DND-41 (cell line): ENCODE measurements at places on chromosomes 5 and 9.

DNA sequence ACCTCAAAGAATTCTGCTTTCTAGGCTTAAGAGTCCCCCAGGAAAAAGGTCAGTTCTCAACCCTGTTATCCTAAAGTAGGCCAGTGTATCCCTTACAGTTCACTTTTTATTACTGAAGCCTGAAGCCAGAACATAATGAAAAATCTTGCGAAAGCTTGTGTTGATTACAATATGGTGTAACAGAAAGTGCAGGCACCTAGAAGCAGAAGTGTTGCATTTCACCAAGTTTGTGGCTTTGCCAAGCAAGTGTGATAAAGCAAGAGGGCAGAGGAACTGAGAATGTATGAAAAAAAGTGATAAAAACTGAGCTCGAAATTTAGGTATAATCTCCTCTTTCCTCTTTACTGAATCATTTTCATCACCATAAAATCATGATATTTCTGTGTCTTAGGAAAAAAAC, 26.2 kb downstream of the AGTPBP1 start:
- no peak for DNase-seq
- H3K27ac ChIP-seq: no peak overlapping the region
- H3K4me3 ChIP-seq: no peak overlapping the region
- H3K4me1 ChIP-seq: no peaks in the 10 kb centered on the region
- H3K36me3 ChIP-seq: no peaks in the 10 kb centered on the region
- H3K27me3 ChIP-seq: no peaks in the 10 kb centered on the region

- no peak for DNase-seq
- no peak overlapping the region for H3K4me3 ChIP-seq
- H3K27ac ChIP-seq: no peak overlapping the region
- no peaks in the 10 kb centered on the region for H3K27me3 ChIP-seq
Observed at GRCh38 chr5:34687269-34688011, 31.3 kb downstream of the RAI14 start.

- no peaks in the 10 kb centered on the region for H3K27me3 ChIP-seq
- DNase-seq: no peak
- peak overlapping the region; percentile 87 for H3K27ac ChIP-seq
- H3K36me3 ChIP-seq: peaks cover 86% of the 10 kb centered on the region
- H3K4me3 ChIP-seq: no peak overlapping the region
- H3K4me1 ChIP-seq: peaks cover 60% of the 10 kb centered on the region
Observed at GRCh38 chr9:129945314-129945713, 97.7 kb downstream of the FNBP1 start.

DNA sequence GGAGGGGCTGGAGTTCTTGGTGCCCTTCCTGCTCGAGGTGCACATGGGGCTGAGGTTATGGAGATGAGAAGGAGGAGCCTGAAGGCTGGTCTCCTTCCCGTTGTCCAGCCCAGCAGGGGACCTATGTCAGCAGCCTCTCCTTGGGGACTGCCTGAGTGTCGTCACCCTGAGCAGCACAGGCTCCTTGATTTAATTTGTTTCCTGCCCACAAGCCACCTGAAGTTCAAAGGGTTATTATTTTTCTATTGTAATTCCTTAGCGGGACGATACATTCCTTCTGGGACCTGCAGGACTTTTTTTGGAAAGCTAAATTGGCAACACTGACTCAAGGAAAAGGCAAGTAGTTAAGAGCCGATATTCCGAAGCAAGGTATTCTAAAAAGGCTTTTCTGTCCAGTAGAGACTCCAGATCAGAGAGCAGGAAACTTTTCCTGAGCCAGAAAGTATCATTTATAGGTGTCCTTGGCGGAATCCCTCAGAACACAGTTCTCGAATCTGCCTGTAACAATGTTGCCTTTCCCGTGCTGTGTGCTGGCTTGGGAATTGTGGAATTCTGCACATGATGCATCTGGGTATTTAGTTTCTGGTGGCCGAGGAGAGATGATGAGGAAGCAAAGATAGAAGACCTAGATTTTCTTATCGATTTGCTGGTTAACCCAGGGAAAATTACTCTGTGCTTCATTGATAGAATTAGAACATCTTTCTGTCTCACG, 55.4 kb downstream of the ARHGAP26 start:
- DNase-seq: no peak
- no peak overlapping the region for H3K4me3 ChIP-seq
- no peaks in the 10 kb centered on the region for H3K36me3 ChIP-seq
- no peak overlapping the region for H3K27ac ChIP-seq
- H3K4me1 ChIP-seq: no peaks in the 10 kb centered on the region

- no peak overlapping the region for H3K27ac ChIP-seq
- H3K4me1 ChIP-seq: no peaks in the 10 kb centered on the region
- H3K36me3 ChIP-seq: no peaks in the 10 kb centered on the region
- no peaks in the 10 kb centered on the region for H3K27me3 ChIP-seq
- no peak overlapping the region for H3K4me3 ChIP-seq
- DNase-seq: no peak
Observed at GRCh38 chr9:115517335-115518075, 399.5 kb upstream of the TNC start.

DNA sequence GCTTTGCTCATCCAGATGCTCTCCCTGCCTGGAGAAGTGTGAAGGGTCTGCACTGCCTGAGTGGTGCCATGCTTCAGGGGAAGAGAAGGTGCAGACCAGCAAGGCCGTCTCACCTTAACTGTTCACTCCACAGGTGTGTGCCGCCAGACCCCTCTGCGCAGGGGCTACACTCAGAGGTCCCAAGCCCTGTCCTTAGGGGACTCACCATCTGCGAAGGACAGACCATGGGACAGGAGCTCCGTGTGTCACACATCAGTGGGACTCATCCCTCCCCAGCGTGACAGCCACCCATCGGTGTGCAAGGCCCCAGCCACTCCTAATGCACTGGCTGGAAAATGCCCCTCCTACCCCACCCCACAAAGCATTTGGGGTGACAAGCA, 142.9 kb downstream of the OLFM1 start:
- no peak overlapping the region for H3K4me3 ChIP-seq
- no peaks in the 10 kb centered on the region for H3K36me3 ChIP-seq
- H3K27me3 ChIP-seq: no peaks in the 10 kb centered on the region
- DNase-seq: no peak

- H3K36me3 ChIP-seq: no peaks in the 10 kb centered on the region
- no peaks in the 10 kb centered on the region for H3K4me1 ChIP-seq
- DNase-seq: no peak
Observed at GRCh38 chr9:89138463-89139390, 39.9 kb downstream of the SHC3 start.

DNA sequence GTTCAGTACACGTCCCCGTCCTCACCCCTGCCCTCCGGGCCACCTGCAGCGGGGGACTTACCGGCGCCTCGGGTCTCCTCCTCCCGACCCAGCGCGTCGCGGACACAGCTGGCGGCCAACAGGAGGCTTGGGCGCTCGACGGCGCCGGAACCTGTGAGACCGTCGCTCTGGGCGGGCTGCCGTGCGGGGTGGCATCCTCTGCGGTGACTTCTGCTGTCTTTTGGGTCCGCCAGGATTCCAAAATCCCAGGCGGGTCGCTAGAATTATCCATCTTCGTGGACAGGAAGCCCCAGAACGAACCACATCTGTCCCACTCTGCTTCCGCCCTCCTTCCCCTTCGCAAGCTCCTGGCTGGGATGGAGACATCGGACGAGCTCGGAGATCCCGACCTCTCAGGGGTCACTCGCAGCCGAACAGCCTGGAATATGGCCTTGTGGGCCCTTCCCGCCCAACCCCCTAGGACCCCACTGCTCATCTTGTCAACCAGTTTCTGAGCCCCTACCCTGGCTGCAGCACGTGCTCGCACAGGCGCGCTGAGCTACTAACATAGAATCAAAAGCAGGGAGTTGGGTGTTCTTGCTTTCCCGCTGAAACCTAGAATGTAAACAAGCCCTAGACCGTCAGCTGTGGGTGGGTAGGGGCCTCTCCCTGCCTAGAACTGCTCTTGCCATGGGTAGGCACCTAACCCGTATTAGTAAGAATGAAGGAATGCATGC, 947 bp upstream of the MARCHF3 start:
- H3K27me3 ChIP-seq: peaks cover 8% of the 10 kb centered on the region
- no peak overlapping the region for H3K27ac ChIP-seq
- no peaks in the 10 kb centered on the region for H3K4me1 ChIP-seq
- DNase-seq: no peak
- H3K36me3 ChIP-seq: no peaks in the 10 kb centered on the region

- H3K36me3 ChIP-seq: no peaks in the 10 kb centered on the region
- DNase-seq: no peak
- no peak overlapping the region for H3K4me3 ChIP-seq
- no peaks in the 10 kb centered on the region for H3K4me1 ChIP-seq
- H3K27ac ChIP-seq: no peak overlapping the region
Observed at GRCh38 chr5:58341476-58341875, 118.4 kb downstream of the PLK2 start.

DNA sequence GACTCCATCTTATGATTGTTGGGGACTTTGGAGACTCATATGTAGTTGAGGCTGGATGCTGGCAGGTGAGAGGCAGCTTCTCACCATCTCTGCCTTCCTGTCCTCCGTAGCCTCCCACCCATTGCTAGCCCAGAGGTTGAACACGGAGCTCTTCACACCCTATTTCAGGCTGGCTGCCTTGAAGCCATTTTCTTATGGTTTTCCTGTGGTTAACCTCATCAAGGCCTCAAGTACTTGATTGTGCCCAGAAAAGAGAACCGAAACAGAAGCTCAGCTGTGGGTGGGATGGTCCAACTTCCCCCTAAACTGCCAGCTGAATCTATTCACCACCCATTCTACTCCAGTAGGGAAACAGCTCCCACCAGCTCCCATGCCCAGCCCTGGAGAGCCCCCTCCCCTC, 102.9 kb downstream of the LIFR start:
- DNase-seq: peak; percentile 82
- peaks cover 11% of the 10 kb centered on the region for H3K4me1 ChIP-seq
- no peak overlapping the region for H3K4me3 ChIP-seq
- H3K27ac ChIP-seq: no peak overlapping the region
- H3K36me3 ChIP-seq: no peaks in the 10 kb centered on the region

DNA sequence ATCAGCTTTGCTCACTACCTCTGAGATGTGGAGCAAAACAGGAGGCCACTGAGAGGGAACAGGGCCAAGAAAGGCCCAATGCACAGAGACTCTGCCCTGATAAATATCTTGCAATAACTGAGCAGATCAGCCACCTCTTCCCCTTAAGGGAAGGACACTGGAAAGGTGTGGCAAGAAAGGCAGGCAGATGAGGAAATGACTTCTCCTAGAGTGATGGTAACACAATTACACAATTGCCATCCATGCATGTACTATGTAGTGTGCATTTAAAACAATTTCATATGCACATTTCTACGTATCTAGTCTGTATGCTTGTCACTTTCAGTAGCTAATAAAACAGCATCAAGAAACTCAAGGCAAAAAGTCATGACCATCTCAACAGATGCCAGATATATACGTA, 322.5 kb downstream of the DRD1 start:
- no peak for DNase-seq
- H3K36me3 ChIP-seq: no peaks in the 10 kb centered on the region
- no peak overlapping the region for H3K4me3 ChIP-seq

- H3K27ac ChIP-seq: no peak overlapping the region
- no peaks in the 10 kb centered on the region for H3K27me3 ChIP-seq
- no peak for DNase-seq
- H3K4me1 ChIP-seq: peaks cover 13% of the 10 kb centered on the region
- no peak overlapping the region for H3K4me3 ChIP-seq
Observed at GRCh38 chr9:86953181-86953580, 5.9 kb upstream of the GAS1 start.

DNA sequence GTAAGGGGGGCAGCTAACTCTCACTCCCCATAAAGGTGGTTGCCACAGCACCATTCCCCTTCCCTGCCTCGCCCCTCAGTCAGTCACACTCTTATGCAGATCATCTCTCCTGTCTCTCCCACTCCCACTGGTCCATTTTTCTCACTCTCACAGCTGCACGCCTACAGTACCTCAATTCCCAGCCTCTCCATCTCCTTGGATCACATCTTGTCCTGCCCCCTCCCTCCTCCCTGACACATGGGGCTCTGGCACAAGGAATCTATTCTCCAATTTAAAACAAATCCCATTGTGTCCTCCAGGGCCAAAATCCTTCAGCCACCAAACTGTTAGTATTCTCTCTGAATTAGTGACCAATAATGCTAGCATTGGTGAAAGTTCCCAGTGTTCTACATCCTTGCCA, 114.4 kb downstream of the AUH start:
- H3K27ac ChIP-seq: no peak overlapping the region
- H3K36me3 ChIP-seq: no peaks in the 10 kb centered on the region
- no peaks in the 10 kb centered on the region for H3K27me3 ChIP-seq

DNA sequence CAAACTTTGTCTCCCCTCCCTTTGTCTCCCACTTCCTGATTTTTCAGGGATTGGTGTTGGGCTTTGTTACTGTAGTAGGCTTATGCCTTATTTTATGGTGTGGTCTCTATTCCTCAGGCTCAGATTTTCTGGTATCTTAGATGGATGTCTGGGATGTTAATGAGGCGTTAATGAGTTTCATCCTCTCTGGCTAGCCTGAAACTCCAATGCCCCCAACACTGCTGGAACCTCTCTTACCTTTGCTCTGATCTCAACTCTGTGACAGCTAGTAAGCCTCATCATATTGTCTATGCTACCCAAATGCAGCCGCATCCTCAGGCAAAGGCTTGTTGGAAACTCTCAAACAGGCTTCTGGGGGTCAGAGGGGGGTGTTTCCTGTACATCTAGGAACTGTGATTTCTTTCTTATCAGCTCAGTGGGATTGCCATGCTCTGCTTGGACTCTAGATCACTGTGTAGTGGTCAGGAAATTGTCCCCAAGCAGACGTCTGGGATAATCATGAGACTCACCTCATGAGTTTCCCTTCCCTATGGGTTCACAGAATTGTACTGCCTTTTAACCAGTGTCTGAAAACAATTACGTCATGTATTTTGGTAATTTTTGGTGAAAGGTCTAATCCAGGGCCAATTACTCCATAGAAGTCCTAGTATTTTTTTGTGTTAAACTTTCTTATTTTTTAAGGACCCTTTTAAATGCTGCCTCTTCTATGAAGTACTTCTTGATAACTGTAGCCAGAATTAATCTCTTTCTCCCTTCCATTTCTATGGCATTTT, 88.8 kb upstream of the TRPC7 start:
- H3K4me1 ChIP-seq: no peaks in the 10 kb centered on the region
- H3K4me3 ChIP-seq: no peak overlapping the region
- H3K27me3 ChIP-seq: no peaks in the 10 kb centered on the region
- no peaks in the 10 kb centered on the region for H3K36me3 ChIP-seq
- no peak for DNase-seq
- H3K27ac ChIP-seq: no peak overlapping the region

DNA sequence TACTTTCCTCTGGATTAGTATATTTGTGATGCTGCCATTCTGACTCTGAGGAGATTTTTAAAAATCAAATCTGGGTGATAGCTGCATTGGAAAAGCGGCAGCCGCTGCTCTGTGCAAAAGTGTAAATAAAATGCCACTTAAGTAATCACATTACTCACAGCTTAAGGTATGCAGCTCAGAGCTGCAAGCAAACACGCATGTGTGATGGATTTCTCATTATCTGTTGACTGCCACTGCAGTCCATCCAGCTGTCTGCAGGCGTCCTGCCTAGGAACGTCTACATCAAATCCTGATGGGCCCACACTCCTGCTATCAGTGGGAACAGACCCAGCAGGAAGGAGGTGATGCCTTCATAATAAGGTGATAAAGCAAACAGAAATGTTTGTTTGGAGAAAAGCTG, 216.9 kb downstream of the SPOCK1 start:
- H3K4me3 ChIP-seq: no peak overlapping the region
- H3K4me1 ChIP-seq: no peaks in the 10 kb centered on the region
- H3K36me3 ChIP-seq: no peaks in the 10 kb centered on the region
- no peak for DNase-seq
- no peak overlapping the region for H3K27ac ChIP-seq
